ENCODE measurements at places on chromosomes 3 and 15. TPM values are rescaled to one million over a fixed set of nuclear protein-coding genes. Genes with fewer than 3 reads are reported as not detected.

The CFAP100 gene
- total RNA-seq = not detected

The PDE12 gene
- 61.2 TPM for total RNA-seq

The SH2D7 gene
- total RNA-seq = not detected

The EPHB1 gene
- total RNA-seq = 1.4 TPM

The OXTR gene
- 1.1 TPM for total RNA-seq

The ITGA11 gene
- total RNA-seq = 1.4 TPM

The ACAN gene
- not detected for total RNA-seq

The HES1 gene
- 23.9 TPM for total RNA-seq

GRCh38 chr3:126153695-126154360, 26.6 kb downstream of the ALDH1L1 start:
- no peak for DNase-seq

GRCh38 chr3:62636235-62636826, 238.9 kb downstream of the CADPS start:
- no peak for DNase-seq

- no peak for DNase-seq
These were observed 279.4 kb upstream of the UBE2E2 start for GRCh38 chr3:22923711-22924110.

- DNase-seq = no peak
These were observed 250.6 kb upstream of the CMC1 start for GRCh38 chr3:27990837-27991236.

GRCh38 chr3:111333642-111334041, 208.4 kb upstream of the CD96 start:
- DNase-seq = no peak

GRCh38 chr15:31331389-31331788, 4.8 kb downstream of the KLF13 start:
- no peak for DNase-seq

- DNase-seq = no peak
These were observed 33.6 kb upstream of the TOPAZ1 start for GRCh38 chr3:44208086-44208485.

- DNase-seq = no peak
These were observed 58.6 kb downstream of the PRICKLE2 start for GRCh38 chr3:64166584-64167162.

DNA sequence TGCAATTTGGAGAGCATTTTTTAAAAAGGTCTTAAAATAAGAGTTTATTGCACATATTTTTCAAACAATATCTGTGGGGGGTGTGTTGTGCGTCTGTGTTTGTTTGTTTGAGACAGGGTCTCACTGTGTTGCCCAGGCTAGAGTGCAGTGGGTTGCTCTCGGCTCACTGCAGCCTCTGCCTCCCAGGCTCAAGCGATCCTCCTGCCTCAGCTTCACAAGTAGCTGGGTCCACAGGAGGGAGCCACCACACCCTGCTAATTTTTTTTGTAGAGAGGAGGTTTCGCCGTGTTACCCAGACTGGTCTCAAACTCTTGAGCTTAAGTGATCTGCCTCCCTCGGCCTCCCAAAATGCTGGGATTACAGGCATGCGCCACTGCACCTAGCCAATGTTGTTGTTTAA, 2.7 kb downstream of the MLF1 start:
- DNase-seq = no peak

DNA sequence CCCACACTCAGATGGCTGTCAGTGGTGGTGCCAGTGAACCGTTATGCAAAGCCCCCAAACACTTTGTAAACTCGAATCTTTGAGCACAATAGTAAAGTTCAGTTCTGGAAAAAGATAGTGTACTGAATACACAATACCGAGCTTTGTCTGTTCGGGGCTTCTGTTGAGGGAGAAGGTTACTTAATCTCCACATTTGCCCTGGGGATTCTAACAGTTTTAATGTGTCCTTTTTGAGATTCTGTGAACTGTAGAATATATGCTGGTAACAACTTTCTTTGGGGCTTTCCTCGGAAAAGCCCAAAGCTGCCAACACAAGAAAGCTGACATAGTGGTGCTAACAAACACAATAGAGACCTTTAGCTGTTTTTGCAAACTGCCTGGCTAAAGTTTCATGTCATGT, 686.5 kb downstream of the ROBO1 start:
- no peak for DNase-seq

Measured in omental fat pad (tissue), 4 donors.